ENCODE measurements at places on chromosomes 2 and 18.

DNA sequence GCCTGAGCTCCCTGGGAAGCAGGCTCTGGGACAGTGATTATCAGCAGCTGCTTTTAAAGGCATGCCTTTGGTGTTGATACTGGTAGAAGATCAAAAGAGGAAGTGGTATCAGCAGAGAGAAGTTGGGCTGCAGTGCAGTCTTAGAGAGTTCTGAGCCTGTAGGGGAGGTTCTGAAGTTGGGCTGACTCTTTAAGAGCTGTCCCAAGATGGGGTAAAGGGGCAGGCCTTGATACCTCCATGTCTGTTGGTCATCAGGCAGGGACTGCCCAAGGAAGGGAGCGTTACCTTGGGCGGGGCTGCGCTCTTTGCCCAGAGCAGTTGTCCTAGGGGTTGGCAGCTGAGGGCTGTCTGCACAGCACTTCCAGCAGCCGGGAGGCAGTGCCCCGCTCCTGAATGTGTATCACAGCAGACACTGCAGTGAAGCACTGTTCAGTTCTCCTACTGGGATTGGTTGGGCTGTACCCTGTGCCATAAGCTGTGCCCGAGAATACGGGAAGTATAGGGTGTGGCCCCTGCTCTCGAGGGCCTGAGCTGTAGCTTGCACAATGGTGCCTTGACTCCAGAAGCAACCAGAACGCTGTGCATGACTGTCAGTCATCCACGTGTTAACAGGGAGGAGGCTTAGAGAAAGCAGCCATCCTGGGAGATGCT is 177.0 kb downstream of the CTIF start:
- no peak for DNase-seq

GRCh38 chr2:228938629-228939028 is 332.5 kb downstream of the PID1 start:
- no peak for DNase-seq

GRCh38 chr2:62794791-62795190 is 89.3 kb downstream of the EHBP1 start:
- DNase-seq: no peak

GRCh38 chr18:71443706-71444480 is 1100.2 kb downstream of the CBLN2 start:
- DNase-seq: no peak

GRCh38 chr2:236282406-236282805 is 18.2 kb upstream of the ASB18 start:
- no peak for DNase-seq

- DNase-seq: no peak
Observed at GRCh38 chr2:74095632-74096031, 52.1 kb downstream of the BOLA3 start.

DNA sequence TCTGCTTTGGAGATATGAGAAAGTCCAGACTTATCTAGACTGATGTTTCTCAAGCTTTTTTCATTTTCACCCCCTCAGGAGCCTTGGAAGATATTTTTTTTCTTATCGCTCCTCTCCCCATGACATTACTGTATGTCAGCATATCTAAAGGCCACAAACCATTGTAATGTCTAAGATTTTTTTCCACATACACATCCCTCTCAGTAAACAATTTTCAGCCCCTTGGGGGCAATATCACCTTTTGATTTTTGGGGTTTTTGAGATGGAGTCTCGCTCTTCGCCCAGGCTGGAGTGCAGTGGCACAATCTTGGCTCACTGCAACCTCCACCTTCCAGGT is 60.3 kb upstream of the REL start:
- DNase-seq: no peak

Measured in activated CD8-positive, alpha-beta memory T cell treated with anti-CD3 and anti-CD28 coated beads for 24 hours (primary cell).